Stimulated activated CD4-positive, alpha-beta T cell treated with anti-CD3 and anti-CD28 coated beads, Interleukin-4, amount 100 ng/mL, for 4 hours (primary cell): ENCODE measurements at places on chromosomes 7 and 10.

- no peak for DNase-seq
Observed at GRCh38 chr10:8312781-8313180, 258.3 kb downstream of the GATA3 start.

DNA sequence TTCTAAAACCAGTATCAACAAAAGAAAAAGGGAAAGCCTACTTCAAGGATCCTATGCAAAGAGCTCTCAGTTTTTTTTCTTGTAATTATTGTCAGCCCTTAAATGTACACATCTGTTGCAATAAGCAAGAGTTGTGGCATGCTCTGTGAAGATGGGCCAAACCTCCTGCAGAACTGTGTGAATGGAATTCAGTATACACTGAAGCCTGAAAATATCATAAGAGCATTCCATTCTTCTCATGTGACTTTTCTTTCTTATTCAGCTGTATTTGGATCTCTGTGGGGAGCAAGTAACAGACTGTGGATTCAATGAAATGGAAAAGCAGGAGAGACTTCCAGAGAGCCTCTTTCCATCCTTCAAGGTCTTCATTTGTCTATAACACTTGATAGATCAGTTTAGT lies 130.7 kb downstream of the SAMD9 start:
- DNase-seq = no peak

DNA sequence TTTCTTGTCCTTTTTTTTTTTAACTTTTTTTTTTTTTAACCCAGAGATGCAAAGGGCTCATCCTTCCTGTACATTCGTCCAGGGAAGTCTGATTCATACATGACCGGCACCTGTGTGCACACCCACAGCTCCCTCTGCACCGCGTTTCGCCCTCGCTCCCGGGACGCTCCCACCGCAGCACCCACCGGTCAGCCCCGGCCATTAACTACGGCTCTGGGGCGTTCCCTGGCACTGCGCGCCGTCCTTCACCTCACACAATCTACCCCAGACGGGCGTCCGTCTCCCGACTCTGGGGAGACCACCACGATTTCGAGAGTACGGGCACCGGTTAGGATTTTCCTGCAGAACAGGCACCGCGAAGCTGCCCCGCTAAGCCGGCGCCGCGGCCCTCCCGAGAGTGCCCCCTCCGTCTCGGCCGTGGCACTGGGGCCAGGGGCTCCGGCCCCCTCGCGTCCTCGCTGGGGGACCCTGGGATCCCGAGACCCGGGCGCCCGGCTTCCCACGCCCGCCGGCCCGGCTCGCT lies 452 bp downstream of the ATE1 start:
- peak; percentile 34 for DNase-seq

DNA sequence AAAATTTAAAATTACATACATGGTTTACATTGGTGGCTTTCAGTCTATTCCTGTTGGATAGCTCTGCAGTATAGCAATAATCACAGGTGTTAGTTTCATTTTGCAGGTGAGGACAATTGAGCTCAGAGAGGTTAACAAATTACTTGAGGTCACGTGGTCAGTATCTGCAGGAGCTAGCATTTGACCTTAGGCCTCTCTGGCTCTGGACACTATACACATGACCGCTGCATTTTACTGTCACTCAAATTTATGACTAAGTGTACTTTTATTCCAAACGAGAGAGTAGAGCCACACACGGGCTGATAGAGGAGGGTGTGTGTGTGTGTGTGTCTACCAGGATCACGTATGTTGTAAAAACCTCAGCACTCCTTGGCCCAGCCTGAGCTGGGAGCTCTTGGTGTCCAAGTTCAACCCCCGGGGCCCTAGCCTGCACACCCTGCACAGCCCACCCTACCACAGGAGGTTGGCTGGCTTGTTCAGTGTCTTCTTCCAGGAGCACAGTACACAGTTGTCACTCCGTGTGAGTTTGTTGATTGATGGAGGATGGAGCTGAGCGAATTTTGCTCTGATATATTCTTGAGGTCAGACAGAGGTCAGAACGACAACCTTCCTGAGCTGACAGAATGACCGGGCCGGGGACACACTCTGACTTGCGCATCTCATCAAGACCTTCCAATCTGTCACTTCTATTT lies 272.7 kb downstream of the GFRA1 start:
- DNase-seq = no peak

DNA sequence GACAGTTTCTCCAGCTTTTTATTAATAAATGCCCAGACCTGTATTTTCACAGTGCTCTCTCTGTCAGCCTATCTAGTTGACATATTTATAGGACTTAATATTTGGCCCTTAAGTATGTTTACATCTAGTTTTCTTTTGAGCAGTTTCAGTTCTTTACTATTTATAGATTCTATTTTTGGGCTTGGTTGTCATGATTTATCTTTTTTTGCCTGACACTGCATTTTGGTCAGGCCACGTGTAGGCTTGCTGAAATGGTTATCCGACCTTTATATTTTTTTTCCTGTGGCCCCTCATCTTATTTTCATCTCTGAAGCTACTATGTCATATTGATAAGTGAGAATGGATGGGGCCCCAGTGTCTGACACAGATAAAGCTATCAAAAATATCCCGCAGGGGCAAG lies 515.4 kb upstream of the FZD8 start:
- no peak for DNase-seq

- no peak for DNase-seq
Observed at GRCh38 chr7:31796375-31796774, 109.4 kb downstream of the PPP1R17 start.
